ENCODE measurements at places on chromosomes 6 and 20.

DNA sequence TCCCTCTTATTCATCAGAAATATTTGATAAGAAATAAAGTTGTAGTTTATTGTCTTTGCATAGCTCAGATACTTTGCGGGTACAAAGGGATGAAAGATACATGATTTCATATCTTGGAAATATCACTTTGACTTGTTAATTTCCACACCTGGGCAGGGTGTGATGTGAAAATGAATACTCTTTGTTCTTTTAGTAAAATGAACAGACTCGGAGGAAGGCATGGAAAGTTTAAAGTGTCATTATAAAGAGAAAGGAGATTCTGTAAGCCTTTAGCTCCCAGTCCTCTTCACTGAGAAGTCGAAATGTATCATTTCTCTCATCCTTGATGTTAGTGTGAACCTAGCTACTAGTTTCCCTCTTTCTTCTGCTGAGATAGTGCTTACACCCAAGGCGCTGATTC, 36.7 kb upstream of the AKIRIN2 start:
- DNase-seq, result no peak

DNA sequence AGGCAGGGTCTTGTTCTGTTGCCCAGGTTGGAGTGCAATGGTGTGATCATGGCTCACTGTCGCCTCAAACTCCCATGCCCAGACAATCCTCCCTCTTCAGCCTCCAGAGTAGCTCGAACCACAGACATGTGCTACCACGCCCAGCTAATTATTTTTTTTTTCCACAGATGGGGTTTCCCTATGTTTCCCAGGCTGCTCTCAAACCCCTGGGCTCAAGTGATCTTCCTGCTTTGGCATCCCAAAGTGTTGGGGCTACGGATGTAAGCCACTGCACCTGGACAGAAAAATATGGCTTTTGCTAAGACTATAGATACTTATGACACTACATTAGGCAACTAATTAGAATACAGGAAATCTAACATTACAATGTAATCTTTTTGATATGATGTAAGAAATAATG, 17.9 kb downstream of the RNF24 start:
- no peak for DNase-seq

- no peak for DNase-seq
Measured at GRCh38 chr6:43297644-43298564, at the start of gene SLC22A7. Gene SLC22A7 (plus strand): TSS chr6:43298260. CDS start chr6:43298359, 99 bp downstream.

GRCh38 chr6:134407791-134408190, 89.9 kb upstream of the SGK1 start:
- DNase-seq, result no peak

GRCh38 chr6:143210420-143210819, 149.7 kb downstream of the AIG1 start:
- no peak for DNase-seq

DNA sequence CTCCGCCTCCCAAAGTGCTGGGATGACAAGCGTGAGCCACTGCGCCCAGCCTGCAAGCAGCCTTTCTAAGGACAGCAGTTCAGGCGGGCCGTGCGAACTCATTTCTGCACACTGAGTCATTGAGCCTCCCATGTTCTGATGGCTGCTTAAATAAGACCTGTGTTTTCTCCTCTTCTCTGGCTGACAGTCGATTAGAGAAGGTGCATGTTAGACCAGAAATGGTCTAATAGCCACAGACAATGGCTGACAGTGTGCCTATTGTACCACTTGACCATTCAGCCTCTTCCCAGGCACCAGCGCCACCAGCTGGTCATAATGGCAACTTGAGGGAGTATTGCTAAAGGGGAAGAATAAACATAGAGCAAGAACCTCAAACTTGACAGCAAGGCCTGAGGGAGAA, 6.2 kb downstream of the CST11 start:
- no peak for DNase-seq

GRCh38 chr6:163711615-163712565, 297.4 kb downstream of the QKI start:
- no peak for DNase-seq

- DNase-seq, result no peak
Measured at GRCh38 chr6:141705431-141705830, 427.3 kb upstream of the GJE1 start.

GRCh38 chr6:89554106-89554505, 84.4 kb downstream of the LYRM2 start:
- DNase-seq, result no peak

All from central memory CD8-positive, alpha-beta T cell (primary cell).